ENCODE measurements at places on chromosomes 6 and 20.
A peak's percentile ranks its signal among the peaks of the same experiment; 100 is the strongest.

DNA sequence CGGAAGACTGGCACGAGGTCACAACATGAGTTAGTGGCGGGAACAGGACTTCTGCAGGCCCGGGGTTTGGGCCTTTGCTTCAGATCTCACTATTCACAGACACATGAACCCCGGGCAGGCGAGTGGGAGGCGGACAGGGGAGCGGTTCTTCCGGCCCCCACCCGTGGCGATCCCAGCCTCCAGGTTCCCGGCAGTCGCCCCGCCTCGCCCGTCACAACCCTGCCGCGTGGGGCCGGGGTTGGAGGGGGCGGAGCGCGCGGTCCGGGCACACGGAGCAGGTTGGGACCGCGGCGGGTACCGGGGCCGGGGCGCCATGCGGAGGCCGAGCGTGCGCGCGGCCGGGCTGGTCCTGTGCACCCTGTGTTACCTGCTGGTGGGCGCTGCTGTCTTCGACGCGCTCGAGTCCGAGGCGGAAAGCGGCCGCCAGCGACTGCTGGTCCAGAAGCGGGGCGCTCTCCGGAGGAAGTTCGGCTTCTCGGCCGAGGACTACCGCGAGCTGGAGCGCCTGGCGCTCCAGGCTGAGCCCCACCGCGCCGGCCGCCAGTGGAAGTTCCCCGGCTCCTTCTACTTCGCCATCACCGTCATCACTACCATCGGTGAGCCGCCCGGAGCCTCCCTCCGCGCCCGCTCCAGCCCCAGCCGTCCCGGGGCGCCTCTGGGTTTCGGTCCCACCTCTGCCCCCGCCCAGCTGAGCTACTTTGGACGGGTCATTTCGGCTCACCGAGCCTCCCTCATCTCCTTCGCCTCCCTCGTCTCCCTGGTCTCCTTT is at the start of gene KCNK15:
Gene KCNK15, plus strand, starts transcription at position 268 of the 769 bp plus-strand sequence. Its CDS starts 46 bp downstream, at position 314.
- DNase-seq: peak; percentile 40

- DNase-seq: no peak
Measured at GRCh38 chr6:15279047-15279661, 33.3 kb downstream of the JARID2 start.

DNA sequence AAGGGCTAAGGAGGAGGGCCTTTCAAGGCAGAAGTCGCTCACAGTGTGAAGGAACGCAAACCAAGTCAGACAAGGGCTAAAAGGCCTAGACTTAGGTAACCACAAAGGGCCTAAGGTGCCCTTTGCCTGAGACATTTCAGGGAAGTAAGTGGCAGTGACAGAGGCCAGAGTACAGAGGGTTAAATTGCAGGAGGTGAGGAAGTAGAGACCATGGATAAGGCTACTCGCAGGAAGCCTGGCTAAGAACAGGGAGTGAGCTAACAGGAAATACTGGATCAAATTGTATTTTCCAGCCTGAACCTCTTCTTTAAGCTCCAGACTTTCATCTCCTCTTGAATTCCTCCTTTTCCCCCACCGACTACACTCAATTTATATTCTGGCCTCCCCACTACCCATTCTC is 16.6 kb downstream of the ZHX3 start:
- DNase-seq: no peak

- no peak for DNase-seq
Measured at GRCh38 chr6:133833949-133834359, 55.0 kb upstream of the TCF21 start.

GRCh38 chr20:21182832-21183563 is 57.1 kb downstream of the KIZ start:
- no peak for DNase-seq

DNA sequence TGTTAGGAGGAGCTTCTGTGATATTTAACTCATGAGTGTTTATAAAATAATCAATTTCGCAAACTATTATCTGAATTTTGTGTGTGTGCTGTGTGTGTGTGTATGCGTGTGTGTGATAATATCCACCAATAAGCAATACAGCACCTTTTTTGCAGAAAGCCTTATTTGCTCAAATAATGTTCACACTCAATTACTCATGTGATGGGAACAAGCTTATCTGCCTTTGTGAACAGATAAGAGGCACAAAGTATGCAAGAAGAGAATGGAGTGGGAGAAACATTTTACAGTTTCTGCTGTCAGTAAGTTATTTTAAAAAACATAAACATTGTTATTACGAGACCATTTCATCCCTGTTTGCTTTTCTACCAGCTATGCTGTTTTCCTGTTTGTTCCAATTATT is 36.7 kb upstream of the PTPRK start:
- no peak for DNase-seq

DNA sequence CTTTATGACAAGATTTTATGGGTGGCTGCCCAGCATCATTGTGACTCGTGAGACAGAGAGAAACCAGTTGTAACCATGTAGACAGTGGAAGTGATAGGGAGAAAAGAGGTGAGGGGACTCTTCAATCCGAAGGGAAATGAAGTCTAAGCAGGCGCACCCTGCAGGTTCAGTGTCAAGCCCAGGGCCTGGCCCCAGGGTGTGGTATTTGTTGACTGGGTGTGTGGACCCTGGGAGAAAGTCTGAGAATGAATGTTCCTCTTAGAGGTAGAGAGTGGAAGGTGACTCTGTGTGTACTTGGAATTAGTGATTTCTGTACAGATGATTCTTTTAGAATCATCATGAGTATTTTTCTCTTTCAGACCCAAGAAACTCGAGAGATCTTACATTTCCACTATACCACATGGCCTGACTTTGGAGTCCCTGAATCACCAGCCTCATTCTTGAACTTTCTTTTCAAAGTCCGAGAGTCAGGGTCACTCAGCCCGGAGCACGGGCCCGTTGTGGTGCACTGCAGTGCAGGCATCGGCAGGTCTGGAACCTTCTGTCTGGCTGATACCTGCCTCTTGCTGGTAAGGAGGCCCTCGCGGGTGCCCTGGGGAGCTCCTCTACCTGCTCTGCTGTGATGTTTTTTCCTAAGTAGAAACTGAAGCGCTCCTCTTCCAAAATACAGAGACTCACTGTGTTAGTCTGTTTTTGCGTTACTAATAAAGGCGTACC is 68.0 kb downstream of the PTPN1 start:
- no peak for DNase-seq

GRCh38 chr6:11952316-11952715 is 59.8 kb upstream of the HIVEP1 start:
- no peak for DNase-seq

- DNase-seq: no peak
Measured at GRCh38 chr6:150403458-150404246, 34.8 kb downstream of the IYD start.

DNA sequence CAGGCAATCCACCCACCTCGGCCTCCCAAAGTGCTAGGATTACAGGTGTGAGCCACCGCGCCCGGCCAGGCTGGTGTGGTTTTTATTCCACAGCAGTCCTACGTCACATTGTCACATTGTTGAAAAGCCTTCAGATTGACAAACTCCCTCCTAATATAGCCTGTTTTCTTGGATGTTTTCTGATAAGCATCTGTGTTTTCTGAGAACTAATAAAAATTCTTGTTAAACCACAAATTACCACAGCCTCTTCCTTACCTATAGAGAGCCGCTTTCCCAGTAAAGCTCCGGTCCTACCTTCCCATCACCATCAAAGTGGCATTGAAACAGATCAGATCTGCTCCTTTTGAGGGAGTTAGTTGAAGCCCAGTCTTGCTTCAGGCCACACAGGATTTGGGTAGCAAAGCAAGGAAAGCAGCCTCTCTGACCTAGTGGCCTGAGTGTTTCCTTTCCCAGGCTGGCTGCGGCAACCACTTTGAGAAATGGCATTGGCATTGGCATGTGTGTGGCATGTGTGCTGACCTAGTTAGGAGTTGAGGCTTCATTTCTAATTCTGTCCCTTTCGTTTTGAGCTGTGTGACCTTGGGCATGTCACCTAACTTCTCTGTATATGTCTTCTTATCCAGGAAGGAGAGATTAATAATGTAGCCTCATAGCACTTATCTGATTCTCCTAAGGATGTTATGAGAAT is 1.7 kb upstream of the PKIG start:
- no peak for DNase-seq

DNA sequence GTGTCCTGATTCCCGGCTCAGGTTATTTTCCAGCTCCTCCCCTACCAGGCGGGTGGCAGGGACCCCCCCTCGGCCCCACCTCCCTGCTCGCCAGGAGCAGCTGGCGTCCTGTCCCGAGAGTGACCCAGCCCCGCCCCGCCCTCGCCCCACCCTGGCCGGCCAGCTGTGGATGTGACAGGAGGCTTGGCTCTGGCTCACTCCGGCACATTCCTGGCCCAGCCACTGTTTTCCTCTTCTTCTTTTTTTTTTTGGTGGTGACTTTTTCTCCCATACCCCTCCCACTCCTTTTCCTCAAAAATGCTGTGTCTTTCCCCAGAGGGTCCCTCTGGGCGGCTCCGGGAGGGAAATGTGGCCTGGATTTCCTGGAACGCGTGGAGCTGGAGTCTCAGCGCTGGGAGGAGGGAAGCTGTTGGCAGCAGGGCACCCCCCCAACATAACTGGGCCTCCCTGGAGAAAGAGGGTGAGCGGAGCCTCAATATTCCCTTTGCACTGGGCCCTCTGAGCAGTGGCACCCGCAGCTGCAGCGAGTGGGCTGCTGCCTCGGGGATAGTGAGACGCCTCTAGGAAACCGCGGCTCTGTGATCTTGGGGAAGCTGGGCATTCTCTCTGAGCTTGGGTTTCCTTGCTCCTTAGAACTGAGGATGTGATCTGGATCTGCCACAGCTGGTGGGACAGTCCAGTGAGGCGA is 28.3 kb upstream of the CSNK2A1 start:
- DNase-seq: peak; percentile 39

GRCh38 chr6:140178935-140179334 is 804.5 kb upstream of the CITED2 start:
- no peak for DNase-seq

GRCh38 chr6:134315974-134316441 is 1.9 kb downstream of the SGK1 start:
- DNase-seq: no peak

DNA sequence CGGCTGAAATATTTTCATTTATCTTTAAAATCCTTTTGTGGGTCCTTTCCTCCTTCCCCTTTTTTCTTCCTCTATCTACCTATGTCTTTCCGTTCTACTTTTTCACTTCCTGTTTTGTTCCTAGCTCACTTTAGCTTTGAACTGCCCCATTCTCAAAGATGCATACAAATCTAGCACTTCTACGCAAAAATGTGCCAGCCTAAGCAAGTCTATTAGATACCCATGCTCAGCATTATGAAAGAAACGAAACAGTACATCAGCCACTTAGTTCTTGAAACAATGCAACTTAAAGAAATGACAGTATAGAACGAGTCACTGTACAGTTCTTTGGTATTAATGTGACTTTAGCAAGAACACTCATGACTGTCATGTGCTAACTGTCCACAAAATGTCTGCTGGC is 47.3 kb upstream of the MARCKS start:
- no peak for DNase-seq

GRCh38 chr20:37615340-37616109 is 78.3 kb upstream of the CTNNBL1 start:
- DNase-seq: peak; percentile 77

DNA sequence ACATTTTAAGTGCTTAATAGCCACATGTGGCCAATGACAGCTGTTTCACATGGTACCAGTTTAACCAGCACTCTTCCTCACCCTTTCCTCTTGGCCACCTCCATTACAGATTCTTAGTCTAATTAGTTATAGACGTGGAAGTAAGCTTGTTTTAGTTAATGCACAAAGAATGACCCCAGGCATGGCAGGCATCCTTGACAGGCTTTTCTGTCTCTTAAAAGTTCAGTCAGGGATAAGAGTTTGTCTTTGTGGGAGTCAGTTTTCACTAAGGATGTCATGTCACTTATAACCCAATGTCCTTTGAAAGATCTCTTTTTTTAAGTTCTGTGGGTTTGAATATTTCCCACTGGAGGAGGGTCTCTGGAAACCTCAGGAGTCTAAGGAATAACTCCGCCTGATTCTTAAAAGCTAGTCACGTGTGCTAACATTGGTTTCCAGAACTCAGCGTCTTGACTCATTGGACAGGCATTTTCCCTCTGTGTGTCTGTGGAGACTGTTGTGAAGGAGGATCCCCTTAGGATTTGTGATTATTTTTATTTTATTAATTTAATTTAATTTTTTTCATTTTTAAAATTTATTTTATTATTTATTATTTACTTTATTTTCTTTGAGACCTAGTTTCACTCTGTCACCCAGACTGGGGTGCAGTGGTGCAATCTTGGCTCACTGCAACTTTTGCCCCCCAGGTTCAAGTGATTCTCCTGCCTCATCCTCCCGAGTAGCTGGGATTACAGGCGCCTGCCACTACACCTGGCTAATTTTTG is 171.4 kb downstream of the ZFAND3 start:
- DNase-seq: no peak

- no peak for DNase-seq
Measured at GRCh38 chr20:58707770-58708169, 15.2 kb downstream of the NPEPL1 start.

GRCh38 chr6:49556429-49556837 is 6.0 kb downstream of the C6orf141 start:
- DNase-seq: peak; percentile 73

DNA sequence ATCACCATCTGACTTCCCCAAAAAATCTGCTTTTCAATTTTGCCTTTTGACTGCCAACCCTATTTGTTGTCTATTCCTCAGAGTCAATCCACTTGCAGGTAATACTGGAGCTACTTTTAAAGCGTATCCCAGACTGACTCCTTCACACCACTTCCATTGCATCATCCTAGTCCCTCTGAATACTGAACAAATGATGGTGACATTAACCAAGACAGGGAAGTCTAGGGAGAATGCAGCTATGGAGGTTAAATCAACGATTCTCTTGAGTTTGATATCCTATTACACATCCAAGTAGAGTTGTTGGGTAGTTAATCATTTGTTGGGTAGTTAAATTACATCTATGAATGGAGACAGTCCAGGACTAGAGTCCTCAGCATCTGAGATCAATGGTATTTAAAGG is 2.0 kb downstream of the OGFRL1 start:
- no peak for DNase-seq

- no peak for DNase-seq
Measured at GRCh38 chr6:117463762-117464665, 18.5 kb upstream of the DCBLD1 start.

DNA sequence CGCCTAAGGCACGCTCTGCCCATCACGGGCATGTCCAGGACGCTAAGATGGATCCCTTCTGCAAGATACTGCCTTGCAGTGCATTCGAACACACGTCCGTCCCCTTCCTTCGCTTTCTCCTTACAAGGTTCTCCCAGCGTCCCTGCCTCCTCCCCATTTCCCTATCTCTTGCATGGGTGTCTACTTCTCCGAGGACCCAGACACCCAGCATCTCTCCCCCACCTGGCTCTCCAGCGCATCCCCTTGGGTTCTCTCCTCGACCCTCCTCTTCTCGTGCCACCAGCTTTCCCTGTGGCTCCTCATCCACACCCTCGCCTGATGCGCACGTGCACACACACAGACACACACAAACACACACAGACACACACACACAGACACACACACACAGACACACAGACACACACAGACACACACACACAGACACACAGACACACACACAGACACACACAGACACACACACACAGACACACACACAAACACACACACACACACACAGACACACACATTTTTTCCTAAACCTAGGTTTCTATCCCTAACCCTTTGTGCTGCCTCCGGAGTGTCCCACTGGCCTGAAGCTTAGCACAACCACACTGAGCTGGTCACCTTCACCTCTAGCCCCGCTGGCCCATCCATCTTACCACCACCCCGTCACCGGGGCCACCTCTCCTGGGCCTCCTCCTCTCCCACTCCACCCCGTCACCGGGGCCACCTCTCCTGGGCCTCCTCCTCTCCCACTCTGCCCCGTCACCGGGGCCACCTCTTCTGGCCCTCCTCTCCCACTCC is 31.9 kb downstream of the ANKRD60 start:
- DNase-seq: no peak
